Kidney epithelial cell (primary cell): ENCODE measurements at places on chromosomes 5 and 9. TPM values are rescaled to one million over a fixed set of nuclear protein-coding genes. Genes with fewer than 3 reads are reported as not detected.

- DNase-seq = peak; percentile 23
These were observed 70.4 kb upstream of the SNX2 start for GRCh38 chr5:122704247-122705036.

DNA sequence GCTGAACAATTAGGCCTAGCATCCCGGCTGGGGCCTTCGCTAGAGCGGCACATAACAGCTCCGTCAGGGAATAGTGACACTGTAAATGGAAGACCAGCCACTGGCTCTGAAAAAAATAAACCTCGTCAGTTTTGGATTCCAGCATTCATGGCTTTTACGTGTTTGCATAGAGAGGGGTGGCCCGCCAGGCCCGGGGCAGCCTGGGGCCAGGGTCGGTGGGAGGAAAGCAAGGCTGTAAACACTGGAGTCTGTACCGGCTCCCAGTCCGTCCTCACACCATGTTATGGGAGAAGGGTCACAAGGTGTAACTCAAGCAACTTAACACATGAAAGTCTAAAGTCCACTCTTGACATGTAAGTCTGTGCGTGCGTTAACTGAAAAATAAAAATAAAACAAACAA is 11.2 kb downstream of the CCNI2 start:
- no peak for DNase-seq

NXNL2 gene
- total RNA-seq = 0.55 and 4.3 TPM in 2 replicates

PLPPR1 gene
- total RNA-seq = 0.08 TPM in 1 of 2 replicates, not detected in the other

DNA sequence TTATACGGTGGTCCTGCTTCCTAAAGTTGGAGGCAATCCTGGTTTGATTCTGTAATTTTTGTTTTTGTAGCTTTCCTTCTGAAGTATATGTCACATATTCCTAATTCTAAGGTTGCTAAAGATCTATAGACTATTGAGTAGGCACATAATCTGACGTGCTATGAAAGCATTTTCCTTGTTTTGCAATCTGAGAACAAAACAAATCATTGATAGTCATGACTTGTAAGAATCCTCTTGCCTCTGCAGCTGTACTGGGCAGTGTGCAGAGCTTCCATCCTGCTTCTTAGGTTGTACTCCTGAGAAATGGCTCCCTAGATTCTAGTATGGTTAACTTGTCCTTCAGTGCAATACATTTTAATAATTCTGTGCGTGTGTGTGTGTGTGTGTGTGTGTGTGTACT is 35.4 kb downstream of the SEMA6A start:
- DNase-seq = no peak

IRX2 gene
- 2.8 and 5.5 TPM in 2 replicates for total RNA-seq

- DNase-seq = no peak
These were observed 275.6 kb downstream of the KDM4C start for GRCh38 chr9:7033076-7034045.

TSSK1B gene
- 0.38 TPM in 1 of 2 replicates, not detected in the other for total RNA-seq

- DNase-seq = no peak
These were observed 115.2 kb downstream of the GCNT1 start for GRCh38 chr9:76573905-76574760.

- DNase-seq = no peak
These were observed 10.2 kb downstream of the MGAT1 start for GRCh38 chr5:180792287-180792964.

GRCh38 chr5:41558295-41558694 is 47.9 kb upstream of the PLCXD3 start:
- DNase-seq = no peak

GRCh38 chr5:77379558-77380061 is 112.5 kb downstream of the WDR41 start:
- DNase-seq = no peak

GRCh38 chr9:15205632-15206420 is 101.2 kb downstream of the TTC39B start:
- DNase-seq = no peak
